CD4-positive, alpha-beta T cell (primary cell): ENCODE measurements at places on chromosomes 13 and 19.
A peak's percentile ranks its signal among the peaks of the same experiment; 100 is the strongest.

GRCh38 chr13:25111585-25111956 lies 15.6 kb downstream of the PABPC3 start:
- DNase-seq: no peak

- no peak for DNase-seq
These were observed 600 bp upstream of the HMGB1 start for GRCh38 chr13:30466358-30466714.

DNA sequence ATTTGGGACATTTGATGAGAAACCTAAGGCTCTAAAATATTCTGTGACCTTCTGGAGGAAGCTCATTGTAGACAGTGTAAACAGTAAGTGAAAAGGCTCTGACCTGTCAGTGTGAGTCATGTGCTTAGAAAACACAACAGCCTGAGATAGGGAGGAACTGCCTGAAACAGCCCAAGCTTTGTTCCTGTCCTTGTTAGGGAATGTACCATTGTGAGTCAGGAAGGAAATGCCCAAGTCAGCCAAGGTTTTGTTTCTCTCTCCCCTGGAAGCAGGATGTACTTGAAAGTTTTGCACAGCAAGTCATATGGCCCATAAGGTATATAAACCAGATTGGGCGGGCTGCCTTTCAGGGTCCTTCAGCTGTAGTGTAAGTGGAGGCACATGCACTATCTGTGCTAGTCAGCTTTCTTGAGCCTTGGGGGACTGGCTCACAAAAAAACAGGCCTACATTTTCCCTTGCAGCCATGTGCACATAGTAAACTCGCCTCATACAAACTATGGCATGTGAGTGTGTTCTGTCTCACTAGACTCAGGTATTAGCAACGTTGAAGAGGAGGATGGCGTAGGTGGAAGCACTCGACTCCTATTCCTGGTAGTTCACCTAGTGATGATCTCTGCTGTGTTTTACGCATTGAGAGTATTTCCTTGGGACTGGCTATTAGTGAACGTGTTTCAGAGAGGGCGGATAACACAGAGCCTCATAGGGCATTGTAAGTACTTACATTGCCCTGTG lies 141.2 kb upstream of the KLHL1 start:
- DNase-seq: no peak

- DNase-seq: peak; percentile 18
These were observed at the start of gene DPF1 for GRCh38 chr19:38224014-38224862. DPF1 (minus strand) TSS chr19:38224222; CDS start chr19:38224142, 80 bp downstream.

DNA sequence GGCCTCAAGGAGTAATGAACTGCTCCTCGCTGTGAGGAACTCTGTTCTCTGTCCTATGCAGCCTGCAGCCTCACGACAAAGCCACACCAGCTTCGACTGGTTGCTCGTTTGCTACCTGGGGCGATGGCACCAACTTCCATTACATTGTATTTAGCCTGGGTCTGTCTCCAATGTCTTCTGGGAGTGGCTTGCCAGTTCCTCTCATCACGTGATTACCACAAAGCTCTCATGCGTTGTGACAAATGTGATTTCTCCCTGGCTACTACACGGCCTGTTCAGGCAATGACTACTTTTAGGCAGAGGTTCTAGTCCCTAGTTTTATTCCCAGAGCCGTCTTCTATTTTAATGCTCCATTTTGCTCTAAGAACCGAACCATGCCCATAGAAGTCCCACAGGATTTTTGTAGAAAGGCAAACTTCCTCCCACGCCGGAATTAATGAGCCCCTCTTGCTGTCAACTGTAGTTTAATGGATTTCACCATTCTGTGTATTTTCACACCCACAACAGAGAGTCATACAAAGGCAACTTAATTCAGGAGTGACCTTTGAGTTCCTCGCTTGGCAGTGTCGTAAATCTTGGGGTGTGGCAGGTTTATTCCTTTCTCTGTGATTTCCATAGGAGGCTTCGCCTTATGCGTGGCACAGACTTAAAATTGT lies 351.9 kb downstream of the EFNB2 start:
- DNase-seq: no peak

GRCh38 chr13:46313432-46314257 lies 73.4 kb downstream of the RUBCNL start:
- no peak for DNase-seq

- DNase-seq: no peak
These were observed 82.7 kb downstream of the SLC10A2 start for GRCh38 chr13:102983496-102983895.

DNA sequence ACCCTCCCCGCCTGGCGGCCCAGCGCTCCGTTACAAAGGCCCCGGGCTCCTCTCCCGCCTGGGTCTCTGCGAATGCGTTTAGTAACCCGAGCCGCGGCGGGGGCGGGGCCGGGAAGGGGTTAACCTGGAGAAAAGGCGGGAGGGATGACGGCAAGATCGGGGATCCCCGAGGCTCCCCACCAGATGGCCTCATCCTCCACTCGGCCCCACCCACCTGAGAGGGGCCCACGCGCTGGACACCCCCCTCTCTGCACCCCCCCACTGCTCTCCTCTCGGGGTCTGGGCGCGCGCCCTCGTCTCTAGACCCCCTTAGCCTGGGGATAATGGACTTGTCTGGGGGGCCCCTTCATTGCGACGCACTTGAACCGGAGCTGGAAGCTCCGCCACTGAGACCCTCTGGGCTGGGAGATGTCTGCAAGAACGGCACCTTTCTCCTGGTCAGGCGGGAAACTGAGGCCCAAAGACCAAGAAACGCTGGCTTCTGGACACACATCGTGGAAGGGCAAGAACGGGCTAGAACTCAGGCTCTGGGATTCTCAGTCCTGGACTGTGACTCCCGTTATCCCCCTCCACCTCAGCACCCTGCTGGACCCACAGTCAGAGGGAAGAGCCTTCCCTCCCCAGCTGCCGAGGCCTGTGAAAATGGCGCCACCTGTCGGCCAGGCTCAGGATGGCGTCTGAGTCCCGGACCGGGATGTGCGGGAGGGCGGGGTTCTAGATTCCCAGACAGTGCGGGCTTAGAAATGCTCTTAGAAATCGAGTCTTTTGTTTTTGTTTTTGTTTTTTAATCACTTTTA lies 2.9 kb upstream of the LTBP4 start:
- DNase-seq: peak; percentile 73

GRCh38 chr13:28037399-28037798 lies 48.9 kb upstream of the URAD start:
- DNase-seq: no peak

GRCh38 chr19:1765232-1765903 lies 12.1 kb downstream of the ONECUT3 start:
- no peak for DNase-seq

GRCh38 chr13:31460061-31460460 lies 260.3 kb downstream of the B3GLCT start:
- DNase-seq: no peak

DNA sequence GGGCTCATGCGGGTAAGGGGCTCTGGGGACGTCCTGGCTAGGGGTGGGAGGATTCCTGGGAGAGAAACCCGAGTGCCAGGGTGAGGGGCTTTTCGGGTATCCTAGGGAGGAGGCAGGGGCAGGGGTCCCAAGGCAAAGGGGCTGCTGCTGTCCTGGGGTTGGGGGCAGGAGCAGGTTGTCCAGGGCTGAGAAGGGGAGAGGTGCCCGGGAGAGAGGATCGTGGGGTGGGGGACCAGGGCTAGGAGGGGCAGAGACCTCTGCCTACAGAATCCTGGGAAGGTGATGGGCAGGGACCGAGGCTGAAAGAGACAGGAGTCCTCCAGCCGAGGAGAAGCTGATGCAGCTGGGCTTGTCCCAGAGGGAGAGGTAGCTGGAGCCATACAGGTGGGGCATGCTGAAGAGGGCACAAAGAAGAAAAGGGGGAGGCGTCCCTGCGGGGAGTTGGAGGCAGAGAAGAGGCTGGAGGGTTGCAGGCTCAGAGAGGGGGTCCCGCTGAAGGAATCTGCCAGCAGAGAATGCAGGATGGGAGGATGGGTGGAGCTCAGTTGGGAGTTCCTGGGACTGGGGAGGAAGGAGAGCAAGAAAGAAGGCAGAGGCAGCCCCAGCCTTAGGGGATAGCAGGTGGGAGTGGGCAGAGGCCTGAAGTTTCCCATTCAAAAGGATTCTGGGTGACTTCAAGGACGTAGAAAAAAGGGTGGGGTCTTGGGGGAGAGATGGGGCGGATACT lies 574 bp downstream of the CYP2S1 start:
- no peak for DNase-seq

- peak; percentile 91 for DNase-seq
These were observed 8.7 kb downstream of the HOMER3 start for GRCh38 chr19:18932216-18932841.

GRCh38 chr13:110446575-110446890 lies 115.0 kb downstream of the RAB20 start:
- no peak for DNase-seq

GRCh38 chr19:1055886-1056620 lies 10.9 kb upstream of the ARHGAP45 start:
- DNase-seq: no peak

DNA sequence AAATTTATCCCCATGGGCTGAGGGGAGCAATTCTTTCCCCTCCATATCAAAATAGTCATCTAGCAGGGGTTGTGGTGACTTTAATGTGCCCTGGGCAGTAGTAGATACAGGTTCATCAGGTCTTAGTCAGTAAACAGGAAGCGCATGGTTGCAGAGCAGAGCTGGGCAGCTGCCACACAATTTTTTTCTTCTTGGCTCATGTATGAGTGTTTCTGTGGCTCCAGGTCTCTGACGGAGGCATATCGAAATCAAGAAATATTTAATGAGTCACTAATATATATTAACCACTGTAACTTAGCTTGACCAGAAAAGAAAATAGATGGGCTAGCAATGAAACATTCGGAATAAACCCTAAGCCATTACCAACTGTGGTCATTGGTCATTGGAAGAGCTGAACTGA lies 68.4 kb upstream of the UBL3 start:
- DNase-seq: no peak

DNA sequence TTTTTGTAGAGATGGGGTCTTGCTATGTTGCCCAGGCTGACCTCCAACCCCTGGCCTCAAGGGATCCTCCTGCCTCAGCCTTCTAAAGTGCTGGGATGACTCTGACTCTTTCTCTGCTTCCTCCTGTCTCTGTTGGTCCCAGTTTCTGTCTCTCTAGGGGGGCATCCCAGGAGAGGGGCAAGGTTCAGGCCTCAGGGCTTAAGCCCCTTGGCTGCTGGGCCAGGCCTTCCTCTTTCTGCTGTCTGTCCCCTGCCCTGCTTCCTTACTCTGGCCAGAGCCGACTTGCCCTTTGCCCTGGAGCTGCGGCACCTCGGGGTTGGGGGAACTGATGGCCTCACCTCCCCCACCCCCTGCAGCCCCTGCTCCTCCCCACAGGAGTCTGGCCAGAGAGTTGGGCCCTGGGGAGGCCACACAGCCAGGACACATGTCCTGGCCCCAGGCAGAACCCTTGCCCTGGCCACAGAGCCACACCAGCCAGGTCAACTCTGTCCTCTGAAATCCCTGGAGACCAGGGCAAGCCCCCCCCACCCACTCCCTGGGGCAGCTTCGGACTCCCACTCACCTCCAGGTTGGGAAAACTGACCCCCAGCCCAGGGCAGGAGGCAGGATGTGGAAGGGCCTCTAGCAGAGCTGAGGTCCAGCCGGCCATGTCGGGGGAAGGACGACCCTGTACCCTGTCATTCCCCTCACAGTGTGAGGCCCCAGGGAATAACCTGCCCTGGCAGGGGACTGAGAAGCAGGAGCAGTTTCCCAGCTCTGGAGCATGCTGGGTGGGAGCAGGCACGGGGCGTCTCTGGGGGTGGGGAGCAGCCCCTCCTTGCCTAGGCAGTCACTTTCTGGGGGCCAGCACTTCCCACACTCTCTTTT lies 23.7 kb downstream of the CEBPA start:
- no peak for DNase-seq

DNA sequence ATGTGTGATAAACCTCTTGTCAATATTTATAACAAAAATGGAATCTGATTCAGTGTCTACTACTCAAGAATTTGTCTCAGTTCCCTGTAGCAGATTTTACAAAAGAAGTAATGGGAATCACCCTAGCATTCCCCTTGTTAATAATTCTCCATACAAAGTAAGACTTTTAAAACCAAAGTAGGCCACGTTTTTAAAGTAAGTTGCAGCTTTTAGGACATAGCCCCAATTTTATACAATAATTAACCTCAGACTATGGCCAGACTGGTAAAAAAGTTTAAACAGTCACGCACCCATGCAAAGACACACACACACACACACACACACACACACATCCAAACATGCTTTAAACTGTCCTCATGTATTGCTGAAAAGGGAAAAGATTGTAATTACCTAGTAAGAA lies 589.9 kb downstream of the PCDH9 start:
- DNase-seq: no peak

DNA sequence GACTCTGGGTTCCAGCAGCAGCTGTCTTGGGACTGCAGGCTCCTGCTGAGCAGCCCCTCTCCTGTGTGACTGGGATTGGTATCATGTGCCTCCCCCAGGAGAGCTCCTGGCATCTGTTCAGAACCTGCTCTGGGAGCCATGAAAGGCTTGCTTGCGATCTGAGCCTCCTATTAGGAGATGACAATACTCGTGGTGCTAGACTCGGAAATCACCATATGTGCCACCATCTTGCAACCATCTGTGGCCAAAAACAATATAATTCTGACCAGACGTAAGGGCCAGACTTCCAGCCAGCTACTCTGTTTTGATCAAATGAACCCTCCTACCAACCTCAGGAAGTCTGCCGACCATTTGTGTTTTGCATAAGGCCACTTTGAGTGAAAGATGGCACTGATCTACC lies 484.7 kb downstream of the IRS2 start:
- no peak for DNase-seq

- DNase-seq: no peak
These were observed 21.7 kb downstream of the UBE2L5 start for GRCh38 chr13:30443957-30444404.
